Neural progenitor cell (in vitro differentiated cells): ENCODE measurements at places on chromosomes 6 and 20.

DNA sequence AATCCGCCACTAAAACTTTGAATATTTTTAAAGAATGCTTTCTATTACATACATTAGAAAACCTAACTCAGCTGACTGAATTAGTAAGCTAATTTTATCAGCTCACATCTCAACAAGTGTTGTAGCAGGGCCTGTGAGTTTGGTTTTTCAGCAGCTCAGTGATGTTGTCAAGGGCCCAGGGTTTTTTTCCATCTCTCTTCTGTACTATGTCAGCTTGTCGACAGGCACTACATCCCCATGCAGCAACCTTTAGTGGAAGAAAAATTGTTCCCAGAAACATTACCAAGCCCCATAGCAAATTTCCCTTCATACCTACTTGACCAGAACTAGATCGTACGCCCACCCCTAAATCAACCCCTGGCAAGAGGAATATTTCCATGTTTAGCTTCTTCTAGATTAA lies 170.3 kb upstream of the TNFAIP3 start:
- H3K4me1 ChIP-seq = peaks cover 9% of the 10 kb centered on the region
- no peak overlapping the region for H3K4me3 ChIP-seq
- no peak overlapping the region for H3K27ac ChIP-seq
- DNase-seq = no peak

DNA sequence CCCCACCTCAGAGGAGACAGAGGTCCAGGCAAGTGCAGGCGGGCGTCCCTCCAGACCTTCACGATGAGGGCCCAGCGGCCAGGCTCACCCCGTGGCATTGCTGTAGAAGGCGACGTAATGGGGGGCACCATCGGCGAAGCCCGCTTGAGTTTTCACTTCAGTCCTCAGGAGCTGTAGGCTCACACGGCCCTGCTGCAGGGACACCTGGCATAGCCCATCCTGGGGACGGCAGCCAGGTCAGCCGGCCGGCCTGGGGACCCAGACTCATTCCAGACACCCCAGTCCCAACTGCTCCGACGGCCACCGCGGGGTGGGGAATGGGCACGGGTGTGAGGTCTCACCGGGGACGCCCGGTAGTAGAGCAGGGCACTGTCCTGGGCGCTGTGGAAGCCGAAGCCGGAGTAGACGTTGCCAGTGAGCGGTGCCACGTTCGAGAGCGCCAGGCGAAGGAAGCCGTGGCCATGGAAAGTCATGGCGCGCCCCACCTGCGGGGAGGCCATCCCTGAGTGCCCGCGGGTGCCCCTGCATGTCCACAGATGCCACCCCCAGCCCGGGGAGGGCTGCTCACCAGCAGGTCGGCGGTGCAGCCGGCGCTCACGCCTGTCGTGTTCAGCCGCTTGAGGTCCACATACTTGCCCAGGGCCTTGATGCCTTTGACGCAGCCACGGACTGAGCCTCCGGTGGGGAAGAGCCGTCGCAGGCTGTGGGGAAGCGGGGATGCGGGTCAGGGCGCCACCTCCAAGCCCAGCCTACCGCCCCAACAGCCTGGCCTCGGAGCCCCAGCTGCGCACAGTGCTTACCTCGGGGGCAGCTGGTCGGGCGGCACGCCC lies 9.2 kb downstream of the ADRM1 start:
- H3K27me3 ChIP-seq = no peaks in the 10 kb centered on the region
- H3K36me3 ChIP-seq = no peaks in the 10 kb centered on the region
- no peak for DNase-seq
- no peak overlapping the region for H3K27ac ChIP-seq

- no peak for DNase-seq
- H3K27me3 ChIP-seq = no peaks in the 10 kb centered on the region
- H3K27ac ChIP-seq = no peak overlapping the region
- peaks cover 4% of the 10 kb centered on the region for H3K4me1 ChIP-seq
- no peak overlapping the region for H3K4me3 ChIP-seq
Measured at GRCh38 chr6:8535519-8535918, 100.2 kb upstream of the SLC35B3 start.

- no peak for DNase-seq
- H3K4me1 ChIP-seq = peaks cover 16% of the 10 kb centered on the region
- H3K27me3 ChIP-seq = peaks cover 14% of the 10 kb centered on the region
- H3K4me3 ChIP-seq = no peak overlapping the region
Measured at GRCh38 chr20:46408281-46408731, 1.9 kb upstream of the ELMO2 start.

- no peaks in the 10 kb centered on the region for H3K4me1 ChIP-seq
- DNase-seq = peak; percentile 62
- H3K27ac ChIP-seq = no peak overlapping the region
- no peaks in the 10 kb centered on the region for H3K27me3 ChIP-seq
- H3K36me3 ChIP-seq = no peaks in the 10 kb centered on the region
Measured at GRCh38 chr6:71289039-71289801, 609 bp downstream of the OGFRL1 start.

DNA sequence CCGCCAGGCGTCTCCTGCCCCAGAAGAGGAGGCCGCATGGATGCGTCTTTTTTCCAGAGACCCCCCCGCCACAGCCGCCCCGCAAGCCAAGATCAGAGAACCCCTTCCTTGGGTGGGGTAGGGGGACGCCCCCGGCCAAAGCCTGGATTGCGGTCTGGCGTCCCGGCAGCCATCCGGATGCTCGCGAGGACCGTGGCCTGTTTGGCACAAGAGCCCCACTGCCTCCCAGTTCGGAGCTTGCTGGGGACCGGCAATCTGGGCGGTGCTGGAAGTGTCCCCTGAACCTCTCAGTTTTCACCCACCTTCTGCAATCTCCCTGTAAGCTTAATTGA lies 924 bp downstream of the FAM162B start:
- H3K36me3 ChIP-seq = no peaks in the 10 kb centered on the region
- DNase-seq = no peak
- H3K4me3 ChIP-seq = peak overlapping the region; percentile 48
- H3K4me1 ChIP-seq = no peaks in the 10 kb centered on the region
- no peak overlapping the region for H3K27ac ChIP-seq

GRCh38 chr6:146420255-146420654 lies 123.4 kb upstream of the RAB32 start:
- DNase-seq = no peak
- H3K4me1 ChIP-seq = peaks cover 15% of the 10 kb centered on the region
- H3K27me3 ChIP-seq = no peaks in the 10 kb centered on the region
- no peak overlapping the region for H3K4me3 ChIP-seq
- no peaks in the 10 kb centered on the region for H3K36me3 ChIP-seq
- H3K27ac ChIP-seq = no peak overlapping the region

GRCh38 chr6:122904166-122904565 lies 91.9 kb upstream of the CLVS2 start:
- no peak overlapping the region for H3K4me3 ChIP-seq
- H3K4me1 ChIP-seq = no peaks in the 10 kb centered on the region
- H3K27me3 ChIP-seq = peaks cover 3% of the 10 kb centered on the region

GRCh38 chr6:98812220-98812619 lies 22.2 kb upstream of the POU3F2 start:
- H3K4me1 ChIP-seq = no peaks in the 10 kb centered on the region
- H3K36me3 ChIP-seq = no peaks in the 10 kb centered on the region
- no peak overlapping the region for H3K4me3 ChIP-seq
